Lower lobe of right lung (tissue), 2 donors: ENCODE measurements at places on chromosomes 2 and 18.

- DNase-seq = no peak
- H3K4me1 ChIP-seq = no peaks in the 10 kb centered on the region
- no peaks in the 10 kb centered on the region for H3K36me3 ChIP-seq
- no peak overlapping the region for H3K27ac ChIP-seq
Observed at GRCh38 chr2:179036353-179036905, 13.5 kb downstream of the CCDC141 start.

DNA sequence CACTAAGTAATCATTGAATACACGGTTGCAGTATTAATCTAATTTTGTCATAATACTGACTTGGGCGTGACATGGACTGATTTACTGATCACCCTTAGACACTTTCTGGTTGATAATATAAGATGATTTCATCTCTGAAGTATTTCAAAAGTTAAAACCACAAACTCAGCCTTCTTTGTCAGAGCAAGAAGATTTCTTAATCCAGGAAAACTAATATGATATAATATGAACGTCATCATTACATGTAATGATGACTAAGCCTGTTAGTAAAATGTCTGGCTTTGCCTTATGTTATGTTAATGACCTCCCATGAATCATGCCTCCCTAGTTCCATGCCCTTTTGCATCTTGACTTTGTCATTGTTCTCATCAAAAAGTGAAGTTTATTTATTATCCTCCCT lies 1325.0 kb upstream of the CDH2 start:
- no peaks in the 10 kb centered on the region for H3K27me3 ChIP-seq
- no peak overlapping the region for H3K27ac ChIP-seq
- H3K36me3 ChIP-seq = no peaks in the 10 kb centered on the region
- DNase-seq = no peak

GRCh38 chr2:666441-666840 lies 10.8 kb downstream of the TMEM18 start:
- peaks cover 69% of the 10 kb centered on the region for H3K36me3 ChIP-seq
- no peak overlapping the region for H3K4me3 ChIP-seq
- DNase-seq = no peak
- no peak overlapping the region for H3K27ac ChIP-seq
- no peaks in the 10 kb centered on the region for H3K27me3 ChIP-seq

- H3K27ac ChIP-seq = no peak overlapping the region
- DNase-seq = no peak
- H3K36me3 ChIP-seq = no peaks in the 10 kb centered on the region
- peaks cover 13% of the 10 kb centered on the region for H3K4me1 ChIP-seq
Observed at GRCh38 chr2:26683583-26683982, 8.9 kb upstream of the KCNK3 start.
